NCI-H774 (cell line): ENCODE measurements at places on chromosomes 2 and 18.
A peak's percentile ranks its signal among the peaks of the same experiment; 100 is the strongest.

- DNase-seq, result no peak
Measured at GRCh38 chr18:42011053-42011452, 56.0 kb downstream of the PIK3C3 start.

DNA sequence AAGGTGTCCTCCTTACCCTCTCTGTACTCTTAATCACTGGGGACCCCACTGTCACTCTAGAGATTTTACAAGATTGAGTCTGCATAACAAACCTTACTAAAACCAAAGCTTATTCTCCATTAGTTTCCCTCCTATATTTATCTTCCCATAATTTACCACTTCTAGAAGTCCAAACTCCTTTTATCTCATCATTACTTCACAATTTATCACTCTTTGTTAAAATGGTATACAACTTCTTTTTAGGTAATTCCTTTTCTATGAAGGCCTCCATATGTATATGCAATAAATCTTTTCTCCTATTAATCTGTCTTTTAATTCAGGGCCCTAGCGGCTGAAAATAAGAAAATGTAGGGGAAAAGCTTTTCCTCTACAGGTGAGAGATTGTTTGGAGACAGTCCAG lies 152.4 kb downstream of the MSH2 start:
- no peak for DNase-seq

GRCh38 chr2:233817361-233817911 lies 36.9 kb downstream of the HJURP start:
- no peak for DNase-seq

- peak; percentile 3 for DNase-seq
Measured at GRCh38 chr2:239144713-239144999, 256.2 kb downstream of the HDAC4 start.

DNA sequence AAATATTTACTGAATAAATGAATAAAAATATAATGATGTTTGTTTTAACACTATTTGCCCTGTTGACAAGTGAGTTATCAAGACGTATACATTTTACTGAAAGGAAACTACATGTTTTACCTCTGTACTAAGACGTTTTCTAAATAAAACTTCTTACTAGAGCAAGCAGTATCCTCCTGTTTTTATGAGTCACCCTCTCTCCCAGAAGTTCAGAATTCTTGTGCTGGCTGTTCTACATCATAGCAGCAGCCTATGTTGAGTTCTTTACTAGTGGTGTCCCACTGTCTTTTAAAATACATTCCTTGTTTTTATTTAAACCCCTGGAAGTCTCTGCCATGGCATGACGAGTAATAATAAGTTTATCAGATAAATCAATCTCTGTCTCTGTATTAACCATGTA lies 297.4 kb downstream of the CALCRL start:
- DNase-seq, result no peak

- no peak for DNase-seq
Measured at GRCh38 chr2:110998311-110998710, 122.4 kb upstream of the BCL2L11 start.

DNA sequence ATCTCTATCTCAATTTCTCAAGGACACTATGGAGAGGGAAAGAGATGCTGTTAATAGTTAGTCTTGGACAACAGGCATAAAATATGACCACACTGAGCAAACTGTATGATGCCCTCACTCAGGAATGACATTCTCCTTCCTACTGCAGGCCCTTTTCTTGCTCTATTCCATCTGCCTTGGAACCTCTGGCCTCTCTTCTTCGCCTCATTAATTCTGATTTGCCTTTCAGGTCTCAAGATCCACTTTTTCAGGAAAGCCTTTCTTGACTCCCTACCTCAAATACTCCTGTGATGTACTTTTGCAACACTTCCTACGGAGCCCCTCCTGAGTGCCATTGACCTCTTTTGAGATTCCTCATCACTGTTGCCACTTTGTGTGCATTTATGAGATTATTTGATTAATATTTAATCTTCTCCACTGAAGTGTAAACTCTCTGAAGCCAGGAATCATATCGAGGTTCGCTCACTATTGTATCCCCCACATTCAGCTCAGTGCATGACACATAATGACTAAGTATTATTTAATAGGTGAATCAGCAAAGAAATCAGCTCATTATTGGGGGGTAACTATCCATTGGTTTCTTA lies 21.3 kb upstream of the SPP2 start:
- DNase-seq, result no peak

DNA sequence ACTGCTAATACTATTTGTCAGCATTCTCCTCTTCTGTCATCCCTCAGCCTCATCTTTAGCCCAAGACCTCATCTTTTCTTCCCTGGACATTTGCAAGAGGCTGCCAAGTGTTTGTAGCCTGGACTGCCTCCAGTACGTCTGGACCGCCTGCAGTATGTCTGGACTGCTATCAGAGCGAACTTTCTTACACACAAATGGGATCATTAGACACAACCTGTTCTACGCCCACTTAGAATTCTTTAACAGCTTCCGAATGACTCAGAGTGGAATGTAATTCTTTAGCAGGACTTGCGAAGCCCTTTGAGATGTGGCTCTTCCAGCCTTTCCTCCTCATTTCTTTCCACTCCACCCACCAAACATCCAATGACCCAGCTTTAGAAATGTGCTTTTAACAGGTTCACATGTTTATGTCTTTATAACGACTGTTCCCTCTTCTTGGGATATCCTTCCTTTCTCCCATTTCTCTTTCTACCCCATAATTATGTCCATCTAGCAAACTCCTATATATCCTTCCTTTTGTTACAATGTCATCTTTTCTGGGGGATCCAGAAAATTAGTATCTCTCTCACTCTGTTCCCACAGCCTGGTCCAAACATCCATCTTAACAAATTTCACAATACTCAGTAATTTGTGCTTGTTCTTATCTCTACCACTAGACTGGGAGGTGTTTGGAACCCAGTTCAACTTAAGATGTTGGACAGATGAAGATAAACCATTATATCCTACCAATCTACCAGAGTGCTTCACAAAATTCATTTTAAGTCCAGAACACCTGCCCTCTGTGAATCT lies 171.3 kb upstream of the PGAP1 start:
- DNase-seq, result no peak

DNA sequence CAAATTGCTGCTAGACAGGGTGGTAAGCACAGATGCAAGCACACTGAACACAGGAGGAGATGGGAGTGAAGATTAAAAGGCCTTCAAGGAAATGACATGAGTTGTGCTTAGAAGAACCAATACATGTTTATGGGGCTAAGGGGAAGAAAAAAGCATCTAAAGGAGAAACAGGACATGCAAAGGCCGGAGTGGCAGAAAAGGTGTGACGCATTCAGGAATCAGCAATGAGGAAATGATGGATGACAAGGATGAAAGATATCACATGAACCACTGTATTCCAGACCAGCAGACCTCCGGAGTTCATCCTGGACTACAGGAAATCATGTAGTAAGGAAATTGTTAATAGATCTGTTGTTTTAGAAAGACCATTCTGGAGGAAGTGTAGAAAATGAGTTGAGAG lies 42.8 kb downstream of the PPP4R1 start:
- no peak for DNase-seq
